Fibroblast of lung (primary cell): ENCODE measurements at places on chromosomes 12 and 14. TPM values are rescaled to one million over a fixed set of nuclear protein-coding genes. Genes with fewer than 3 reads are reported as not detected.

DNA sequence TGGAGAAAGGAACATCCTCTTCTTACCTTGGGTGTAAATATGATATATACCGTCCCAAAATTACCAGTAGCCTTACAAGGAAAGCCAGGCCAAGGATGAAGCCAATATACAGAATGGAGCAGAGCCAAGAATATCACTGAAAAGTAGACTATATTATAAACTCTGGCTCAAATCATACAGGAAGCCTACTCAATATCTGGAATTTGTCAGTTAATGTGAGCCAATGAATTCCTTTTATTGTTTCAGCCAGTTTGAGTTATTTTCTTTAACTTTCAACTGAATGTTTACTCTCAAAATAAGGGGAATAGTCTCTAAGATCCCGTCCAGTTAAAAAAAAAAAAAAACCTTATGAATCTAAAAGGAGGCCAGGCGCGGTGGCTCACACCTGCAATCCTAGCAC lies 9.8 kb upstream of the DENND5B start:
- H3K4me1 ChIP-seq, result no peaks in the 10 kb centered on the region
- no peak overlapping the region for H3K4me3 ChIP-seq
- H3K36me3 ChIP-seq, result no peaks in the 10 kb centered on the region
- no peak overlapping the region for H3K27ac ChIP-seq

Gene TGFB3
- total RNA-seq, result 5.9 and 10.5 TPM in 2 replicates

DNA sequence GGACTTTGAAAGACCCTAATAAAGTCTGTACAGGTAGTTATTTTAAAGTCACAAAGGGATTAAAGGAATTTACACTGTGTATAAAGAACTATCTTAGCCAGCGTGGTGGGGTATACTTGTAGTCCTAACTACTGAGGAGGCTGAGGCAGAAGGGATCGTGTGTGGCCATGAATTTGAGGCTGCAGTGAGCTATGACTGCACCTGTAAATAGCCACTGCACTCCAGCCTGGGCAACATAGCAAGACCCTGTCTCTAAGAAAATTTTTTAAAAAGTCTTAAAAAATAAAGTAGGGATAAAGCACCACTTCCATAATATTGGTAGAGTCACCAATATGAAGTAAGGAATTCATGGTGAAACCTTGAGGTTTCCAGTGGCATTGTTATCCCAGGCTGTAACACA lies 18.1 kb downstream of the ACVR1B start:
- H3K4me3 ChIP-seq, result no peak overlapping the region
- H3K36me3 ChIP-seq, result no peaks in the 10 kb centered on the region
- H3K4me1 ChIP-seq, result peaks cover 13% of the 10 kb centered on the region
- no peak overlapping the region for H3K27ac ChIP-seq
- H3K27me3 ChIP-seq, result no peaks in the 10 kb centered on the region

- no peaks in the 10 kb centered on the region for H3K36me3 ChIP-seq
- H3K27me3 ChIP-seq, result no peaks in the 10 kb centered on the region
- H3K4me1 ChIP-seq, result no peaks in the 10 kb centered on the region
- no peak overlapping the region for H3K27ac ChIP-seq
- H3K4me3 ChIP-seq, result no peak overlapping the region
Measured at GRCh38 chr14:44316647-44317440, 190.2 kb downstream of the FSCB start.

- H3K27ac ChIP-seq, result no peak overlapping the region
- H3K27me3 ChIP-seq, result no peaks in the 10 kb centered on the region
- peak; percentile 83 for DNase-seq
- H3K36me3 ChIP-seq, result no peaks in the 10 kb centered on the region
- H3K4me1 ChIP-seq, result peaks cover 6% of the 10 kb centered on the region
- no peak overlapping the region for H3K4me3 ChIP-seq
Measured at GRCh38 chr14:74913986-74914573, 9.0 kb downstream of the RPS6KL1 start.

DNA sequence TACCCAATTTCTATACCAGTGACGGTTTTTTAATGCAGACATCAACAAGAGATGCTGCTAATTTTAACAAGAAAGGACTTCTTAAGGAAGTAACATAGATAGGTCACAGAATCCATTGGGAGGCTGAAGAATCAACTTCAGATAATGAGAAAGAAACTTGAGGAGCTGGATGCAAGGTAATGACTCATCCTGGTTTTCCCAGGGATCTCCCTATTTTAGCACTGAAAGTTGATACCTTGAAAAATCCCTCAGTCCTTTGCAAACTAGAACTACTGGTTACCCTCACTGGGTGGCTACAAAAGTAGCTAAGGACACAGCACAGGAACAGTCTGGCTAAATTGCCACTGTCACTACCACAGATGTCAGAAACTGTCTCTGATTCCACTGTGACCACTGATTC lies 561.9 kb downstream of the FLRT2 start:
- H3K36me3 ChIP-seq, result no peaks in the 10 kb centered on the region
- H3K4me1 ChIP-seq, result no peaks in the 10 kb centered on the region
- no peak overlapping the region for H3K4me3 ChIP-seq

Gene FOXM1
- total RNA-seq, result 1.3 and 7.3 TPM in 2 replicates

- H3K4me1 ChIP-seq, result no peaks in the 10 kb centered on the region
- H3K4me3 ChIP-seq, result no peak overlapping the region
- no peaks in the 10 kb centered on the region for H3K27me3 ChIP-seq
- no peak overlapping the region for H3K27ac ChIP-seq
- no peak for DNase-seq
Measured at GRCh38 chr14:22794551-22794951, 20.7 kb downstream of the SLC7A7 start.

DNA sequence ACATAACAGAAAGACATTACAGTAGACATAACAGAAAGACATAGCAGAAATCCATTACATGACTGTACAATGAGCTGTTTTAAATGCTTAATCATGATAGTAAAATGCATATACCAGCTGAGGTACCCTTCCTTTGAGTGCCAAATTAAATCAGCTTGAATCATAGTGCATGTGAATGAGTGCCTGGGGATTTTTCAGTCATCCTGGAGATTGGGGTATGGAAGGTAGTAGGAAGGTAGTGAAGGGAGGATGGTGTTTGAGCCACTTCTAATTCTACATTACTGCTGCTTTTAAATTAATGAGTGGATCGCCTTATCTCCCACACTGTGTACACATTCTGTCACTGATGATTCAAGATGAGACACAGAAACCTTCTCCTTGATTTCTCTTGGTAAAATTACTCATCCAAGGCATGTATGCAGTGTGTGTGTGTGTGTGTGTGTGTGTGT lies 534.2 kb downstream of the LRFN5 start:
- DNase-seq, result peak; percentile 73
- no peaks in the 10 kb centered on the region for H3K27me3 ChIP-seq
- H3K4me1 ChIP-seq, result no peaks in the 10 kb centered on the region
- H3K36me3 ChIP-seq, result no peaks in the 10 kb centered on the region

- H3K27ac ChIP-seq, result no peak overlapping the region
- peaks cover 5% of the 10 kb centered on the region for H3K4me1 ChIP-seq
- DNase-seq, result no peak
- no peak overlapping the region for H3K4me3 ChIP-seq
Measured at GRCh38 chr12:104764225-104765091, 193.6 kb downstream of the SLC41A2 start.

Gene KRT6B
- total RNA-seq, result not detected in 2 replicates

Gene ACVRL1
- total RNA-seq, result 20.8 and 36.2 TPM in 2 replicates

GRCh38 chr14:36316131-36316530 lies 4.3 kb downstream of the MBIP start:
- H3K27ac ChIP-seq, result no peak overlapping the region
- H3K36me3 ChIP-seq, result peaks cover 2% of the 10 kb centered on the region
- no peak for DNase-seq
- no peaks in the 10 kb centered on the region for H3K4me1 ChIP-seq
- no peaks in the 10 kb centered on the region for H3K27me3 ChIP-seq

- no peak overlapping the region for H3K27ac ChIP-seq
- peaks cover 2% of the 10 kb centered on the region for H3K4me1 ChIP-seq
- no peak overlapping the region for H3K4me3 ChIP-seq
Measured at GRCh38 chr12:106364261-106364660, 6.7 kb downstream of the POLR3B start.

DNA sequence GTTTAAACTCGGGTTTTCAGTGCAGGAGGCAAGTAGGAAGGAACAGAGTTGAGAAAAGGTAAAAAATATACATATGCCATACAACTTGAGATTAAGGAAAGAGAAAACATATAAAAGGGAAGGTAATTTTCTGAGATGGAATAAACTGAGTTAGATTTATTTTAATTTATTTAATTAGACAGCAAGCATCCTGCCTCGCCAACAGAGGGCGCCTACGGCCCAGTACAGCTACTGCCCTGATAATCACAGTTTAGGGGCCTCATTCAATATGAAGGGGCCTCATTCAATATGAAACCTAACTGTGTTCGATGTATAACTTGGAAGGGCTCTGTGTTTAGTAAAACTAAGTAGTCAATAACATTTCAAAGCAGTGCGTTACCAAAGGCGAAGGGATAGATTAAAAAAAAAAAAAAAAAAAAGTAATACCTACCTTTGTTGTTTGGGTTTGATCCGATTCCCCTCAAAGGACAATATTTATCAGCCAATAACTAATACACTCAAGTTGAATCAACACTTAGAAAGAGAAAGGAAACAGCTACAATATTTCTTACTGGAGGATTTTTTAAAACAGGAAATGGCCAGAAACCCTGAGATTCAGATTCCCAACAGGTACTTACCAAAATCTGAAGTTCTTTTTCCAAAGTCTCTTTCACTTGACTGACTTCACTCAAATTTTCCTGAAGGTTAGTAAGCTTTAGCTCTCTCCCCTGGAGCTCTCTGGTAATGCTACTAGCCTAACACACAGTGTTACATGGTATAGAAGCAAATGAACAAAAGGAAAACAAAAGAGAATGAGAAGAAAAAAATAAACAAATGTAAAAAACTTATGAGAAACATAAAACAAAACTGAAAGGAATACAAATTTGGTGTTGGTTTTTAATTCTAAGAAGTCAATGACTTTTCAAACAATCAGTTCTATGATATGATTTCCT lies 70.0 kb upstream of the VPS33A start:
- peak; percentile 46 for DNase-seq
- no peak overlapping the region for H3K4me3 ChIP-seq
- H3K36me3 ChIP-seq, result peaks cover 10% of the 10 kb centered on the region
- no peaks in the 10 kb centered on the region for H3K27me3 ChIP-seq
- no peak overlapping the region for H3K27ac ChIP-seq

Gene CMA1
- total RNA-seq, result not detected in 2 replicates

DNA sequence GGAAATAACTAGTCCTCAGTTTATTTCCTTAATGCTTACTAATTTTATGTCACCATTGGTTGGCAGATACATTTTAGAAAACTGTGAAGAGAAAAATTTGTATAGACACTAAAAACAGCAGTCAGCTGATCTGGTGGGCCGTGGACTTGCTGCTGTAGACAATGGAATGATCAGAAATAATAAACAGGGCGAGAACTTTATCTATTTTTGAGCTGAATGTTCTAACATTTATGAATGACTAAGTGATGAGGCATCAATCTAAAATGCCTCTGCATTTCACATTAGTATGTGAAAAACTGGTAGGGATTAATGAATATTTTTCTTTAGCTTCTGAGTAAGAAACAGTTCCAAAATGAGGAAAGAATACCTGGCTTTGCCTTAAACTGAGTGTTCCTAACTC lies 24.8 kb upstream of the PKP2 start:
- H3K4me1 ChIP-seq, result no peaks in the 10 kb centered on the region
- H3K4me3 ChIP-seq, result no peak overlapping the region
- H3K36me3 ChIP-seq, result no peaks in the 10 kb centered on the region

- peaks cover 4% of the 10 kb centered on the region for H3K27me3 ChIP-seq
- no peak overlapping the region for H3K4me3 ChIP-seq
- peaks cover 23% of the 10 kb centered on the region for H3K4me1 ChIP-seq
- no peak overlapping the region for H3K27ac ChIP-seq
- DNase-seq, result no peak
- no peaks in the 10 kb centered on the region for H3K36me3 ChIP-seq
Measured at GRCh38 chr14:69261761-69262331, 1.9 kb downstream of the GALNT16 start.

GRCh38 chr12:92335831-92336230 lies 190.2 kb upstream of the BTG1 start:
- H3K4me1 ChIP-seq, result no peaks in the 10 kb centered on the region
- H3K27ac ChIP-seq, result no peak overlapping the region

Gene SALL2
- 3.1 and 3.5 TPM in 2 replicates for total RNA-seq

Gene PPM1H
- 0.51 and 3.1 TPM in 2 replicates for total RNA-seq

- no peaks in the 10 kb centered on the region for H3K36me3 ChIP-seq
- no peaks in the 10 kb centered on the region for H3K4me1 ChIP-seq
Measured at GRCh38 chr12:8606890-8607289, 5.8 kb downstream of the AICDA start.

Gene CALM1
- total RNA-seq, result 269 and 632 TPM in 2 replicates

DNA sequence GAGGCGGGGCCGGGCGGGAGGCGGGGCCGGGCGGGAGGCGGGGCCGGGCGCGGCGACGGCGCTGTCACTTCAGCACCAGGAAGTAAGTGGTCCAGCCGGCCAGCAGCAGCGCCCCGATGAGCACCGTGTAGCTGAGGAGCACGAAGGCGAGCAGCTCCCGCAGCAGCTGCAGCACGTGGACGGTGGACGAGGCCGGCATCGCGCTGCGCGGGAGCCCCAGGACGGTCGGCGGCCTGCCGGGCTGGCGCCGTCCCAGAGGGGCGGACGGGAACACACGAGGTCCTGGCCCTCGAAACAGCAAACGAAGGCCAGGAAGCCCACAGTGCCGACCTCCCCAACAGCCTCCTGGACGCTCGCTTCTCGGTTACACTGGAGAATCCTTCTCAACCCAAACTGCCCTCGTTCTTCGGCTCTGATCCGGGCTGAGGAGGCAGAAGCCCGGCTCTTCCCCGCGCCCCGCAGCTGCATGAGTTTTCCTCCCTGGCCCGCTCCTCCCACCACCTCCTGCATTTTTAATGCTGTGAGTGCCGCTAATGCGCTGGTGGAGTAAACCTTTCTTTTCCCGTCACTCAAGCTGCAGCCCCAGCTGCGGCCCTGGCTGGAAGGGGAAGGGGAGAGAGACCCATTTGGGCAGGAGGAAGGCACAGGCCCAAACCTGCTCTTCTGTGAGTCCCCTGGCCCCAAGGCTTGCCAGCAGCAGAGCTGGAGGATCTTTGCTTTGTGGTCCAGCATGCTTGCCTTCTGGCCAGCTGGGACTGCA lies 694 bp upstream of the DIABLO start:
- H3K4me3 ChIP-seq, result no peak overlapping the region
- no peaks in the 10 kb centered on the region for H3K27me3 ChIP-seq
- peaks cover 15% of the 10 kb centered on the region for H3K4me1 ChIP-seq
- peaks cover 6% of the 10 kb centered on the region for H3K36me3 ChIP-seq
- no peak overlapping the region for H3K27ac ChIP-seq
- no peak for DNase-seq

DNA sequence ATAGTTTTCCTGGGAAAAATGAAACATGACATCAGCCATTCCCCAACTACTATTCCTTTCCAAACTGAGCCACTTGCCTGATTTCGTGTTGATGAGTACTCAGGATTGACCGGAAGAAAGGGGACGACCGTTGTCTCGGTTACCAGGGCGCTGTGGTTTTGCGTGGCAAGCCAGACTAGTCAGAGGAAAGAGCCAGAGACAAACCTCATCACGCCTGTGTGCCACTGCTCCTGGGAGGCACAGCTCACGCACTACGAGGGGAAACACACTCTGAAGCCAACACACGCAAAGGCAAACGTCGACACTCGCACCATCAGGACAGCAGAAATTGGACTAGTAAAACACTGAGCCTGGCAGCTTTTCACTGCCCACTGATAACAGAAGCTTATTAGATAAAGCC lies 35.0 kb downstream of the GIT2 start:
- DNase-seq, result peak; percentile 86
- H3K36me3 ChIP-seq, result peaks cover 8% of the 10 kb centered on the region
- H3K27me3 ChIP-seq, result no peaks in the 10 kb centered on the region
- peaks cover 2% of the 10 kb centered on the region for H3K4me1 ChIP-seq
- H3K27ac ChIP-seq, result peak overlapping the region; percentile 36

Gene PAH
- total RNA-seq, result not detected in 2 replicates

Gene KLRD1
- total RNA-seq, result 0.17 and 0.26 TPM in 2 replicates
